ENCODE measurements at places on chromosomes 2 and 18.

DNA sequence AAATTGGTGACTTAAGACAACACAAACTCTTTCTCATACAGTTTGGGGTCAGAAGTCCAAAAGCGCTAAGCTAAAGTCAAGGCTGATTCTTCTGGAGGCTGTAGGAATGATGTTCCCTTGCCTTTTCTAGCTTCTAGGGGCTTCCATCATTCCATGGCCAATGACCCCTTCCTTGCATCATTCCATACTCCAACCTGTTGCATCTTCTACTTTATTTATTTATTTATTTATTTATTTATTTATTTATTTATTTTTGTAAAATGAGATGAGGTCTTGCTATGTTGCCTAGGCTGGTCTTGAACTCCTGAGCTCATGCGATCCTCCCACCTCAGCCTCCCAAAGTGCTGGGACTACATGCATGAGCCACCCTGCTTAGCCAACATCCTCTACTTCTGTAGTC is 44.7 kb upstream of the C1D start:
- no peak for DNase-seq

DNA sequence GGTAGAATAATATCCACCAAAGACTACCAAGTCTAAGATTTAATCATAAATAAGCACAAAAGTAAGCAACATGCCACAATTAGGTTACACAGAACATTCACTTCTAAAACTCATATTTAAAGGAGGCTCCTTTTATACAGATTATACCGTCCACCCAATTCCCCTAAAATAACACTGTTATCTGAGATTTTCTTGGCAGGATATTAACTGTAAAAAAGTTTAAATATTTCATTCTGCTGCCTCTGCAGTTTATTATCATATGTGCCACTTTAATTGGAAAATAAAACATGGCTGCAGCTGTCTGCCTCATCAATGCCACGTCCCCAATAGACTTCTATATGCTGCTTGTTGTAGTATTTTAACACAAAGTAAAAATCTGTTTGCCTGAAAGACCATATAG is 140.9 kb downstream of the DTNB start:
- no peak for DNase-seq

GRCh38 chr18:22841840-22842239 is 91.3 kb upstream of the RBBP8 start:
- DNase-seq: no peak

GRCh38 chr2:67896076-67896475 is 166.7 kb downstream of the C1D start:
- DNase-seq: no peak

DNA sequence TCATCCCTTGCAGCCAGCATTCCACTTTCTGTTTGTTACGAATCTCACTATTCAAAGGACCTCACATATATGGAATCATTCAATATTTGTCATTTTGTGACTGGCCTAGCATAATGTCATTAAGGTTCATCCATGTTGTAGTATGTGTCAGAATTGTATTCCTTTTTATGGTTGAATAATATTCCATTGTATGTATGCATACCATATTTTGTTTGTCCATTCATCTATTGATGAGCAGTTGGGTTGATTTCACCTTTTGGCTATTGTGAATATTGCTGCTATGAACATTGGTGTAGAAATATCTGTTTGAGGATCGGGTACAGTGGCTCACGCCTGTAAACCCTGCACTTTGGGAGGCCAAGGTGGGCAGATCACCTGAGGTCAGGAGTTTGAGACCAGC is 35.0 kb downstream of the PSMD14 start:
- DNase-seq: no peak

DNA sequence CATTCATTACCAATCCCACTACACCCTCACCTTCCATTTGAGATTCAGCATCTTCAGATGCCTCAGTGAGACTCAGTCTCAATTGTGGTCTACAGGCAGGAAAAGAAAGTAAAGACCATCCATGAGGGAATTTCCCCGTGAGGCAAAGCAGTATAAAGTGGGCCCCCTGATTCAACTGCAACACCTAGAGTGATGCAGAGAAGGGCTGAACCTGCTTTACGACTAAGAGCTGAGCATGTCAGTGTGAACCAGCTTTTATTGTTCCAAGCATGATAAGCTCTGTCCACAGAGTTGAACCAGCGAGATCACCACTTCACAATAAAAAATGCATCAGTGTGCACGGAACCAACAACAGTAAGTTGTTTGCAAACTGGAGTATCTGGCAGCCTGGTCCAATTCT is 357.6 kb upstream of the ATP5MC3 start:
- no peak for DNase-seq

DNA sequence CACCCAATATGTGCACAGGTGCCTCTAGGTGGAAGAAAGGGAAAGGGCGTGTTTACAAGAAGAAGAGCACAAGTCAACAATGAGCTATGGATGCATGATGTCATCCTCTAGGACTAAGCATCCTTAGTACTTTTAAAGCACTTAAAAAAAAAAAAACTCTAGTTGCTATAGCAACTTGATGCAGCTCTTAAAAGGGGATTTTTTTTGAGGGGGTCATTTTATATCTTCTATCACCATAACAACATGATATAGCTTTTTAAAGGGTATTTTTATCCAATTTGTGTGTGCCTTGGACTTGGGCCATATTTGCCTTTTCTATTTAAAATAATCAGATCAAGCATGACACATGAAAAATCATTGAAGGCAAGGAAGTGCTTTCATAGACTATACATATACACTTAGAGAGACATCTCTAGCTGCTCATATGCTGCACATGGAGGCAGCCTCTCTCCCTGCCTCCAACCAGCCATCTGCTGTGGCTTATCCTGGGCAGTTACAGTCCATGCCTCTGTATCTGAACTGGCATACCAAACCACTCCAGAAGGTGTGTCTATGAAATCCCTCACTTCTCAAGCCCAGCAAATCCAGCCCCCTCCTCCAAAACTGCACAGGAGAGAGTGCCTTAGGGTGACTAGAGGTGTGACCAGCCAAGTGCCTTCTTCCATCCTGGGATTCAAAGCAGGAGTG is 165.4 kb downstream of the MSH2 start:
- DNase-seq: no peak

- no peak for DNase-seq
Observed at GRCh38 chr2:165645930-165646831, 147.9 kb downstream of the GALNT3 start.

DNA sequence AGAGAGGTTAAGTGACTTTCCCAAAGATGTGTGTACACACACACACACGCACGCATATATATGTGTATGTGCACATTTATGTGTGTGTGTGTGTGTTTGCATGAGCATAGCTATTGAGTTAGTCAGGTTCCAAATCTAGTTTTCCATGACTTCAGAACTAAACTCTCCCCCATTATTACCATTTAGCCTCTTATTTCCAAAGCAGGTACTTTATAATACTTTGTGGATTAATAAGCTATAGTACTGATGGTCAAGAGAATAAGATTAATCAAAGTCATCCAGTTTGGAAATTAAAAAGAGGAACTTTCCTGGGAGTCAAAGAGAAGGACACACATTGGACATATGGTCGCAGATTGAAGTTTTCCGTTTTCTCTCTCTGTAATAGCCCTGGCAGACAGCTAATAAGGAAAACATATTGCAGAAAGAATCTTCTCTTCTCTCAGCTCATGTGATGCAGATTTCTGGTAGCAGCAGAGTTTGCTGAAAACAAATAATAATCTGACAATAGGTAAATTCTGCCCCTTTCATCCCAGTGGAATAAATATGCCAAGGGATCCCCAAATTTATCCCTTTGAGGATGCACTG is 410.9 kb upstream of the TCF4 start:
- DNase-seq: no peak

DNA sequence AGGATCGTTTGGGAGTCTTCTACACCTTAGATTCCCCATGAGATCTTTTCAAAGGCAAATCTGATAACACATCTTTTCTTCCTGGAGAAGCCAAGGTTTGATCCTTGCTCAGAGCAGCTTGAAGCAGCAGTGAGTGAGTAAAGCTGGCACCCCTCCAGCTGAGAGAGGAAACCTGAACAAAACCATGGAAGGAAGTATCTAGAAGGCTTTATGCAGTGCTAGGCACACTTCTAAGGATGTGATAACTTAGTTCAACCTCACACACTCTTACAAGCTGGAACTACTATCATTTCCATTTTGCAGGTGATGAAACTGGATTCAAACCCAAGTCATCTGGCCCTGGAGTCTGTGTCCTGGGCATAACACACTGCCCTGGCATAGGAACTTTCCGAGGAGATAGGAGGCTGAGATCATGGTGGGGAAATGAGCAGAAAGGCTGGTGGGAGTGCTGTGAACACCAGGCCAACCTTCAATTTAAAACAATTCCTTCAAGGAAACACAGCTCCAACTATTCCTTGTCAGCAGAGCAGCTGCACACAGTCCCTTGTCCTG is 71.2 kb downstream of the CTAGE1 start:
- DNase-seq: no peak

DNA sequence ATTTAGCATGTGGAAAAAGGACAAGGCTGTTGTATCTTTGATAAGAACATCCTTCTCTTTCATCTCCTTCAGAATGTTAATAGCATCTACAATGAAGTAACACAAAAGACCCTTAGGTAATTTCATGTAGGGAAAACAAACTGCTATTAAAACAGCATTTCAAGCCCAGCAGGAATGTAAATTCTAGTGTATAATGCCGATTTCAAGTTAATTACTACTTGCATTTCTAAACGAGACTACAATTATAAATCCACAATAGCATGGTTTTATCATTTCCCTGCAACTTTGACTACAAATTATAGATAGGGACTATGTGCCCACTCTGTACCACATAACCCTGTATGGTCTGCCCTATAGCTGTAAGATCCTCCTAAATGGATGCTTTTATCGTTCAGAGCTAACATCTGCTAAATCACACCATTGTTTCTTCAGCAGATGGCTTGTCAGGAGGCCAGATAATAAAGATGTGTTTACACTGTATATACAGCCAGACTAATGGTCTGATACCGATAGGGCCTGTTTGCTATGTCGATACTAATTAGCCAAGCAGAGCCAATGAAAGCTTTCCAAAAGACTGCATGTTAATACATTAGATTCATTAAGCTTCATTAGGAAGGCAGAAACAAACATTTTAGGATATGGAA is 51.9 kb downstream of the LRPPRC start:
- DNase-seq: no peak

DNA sequence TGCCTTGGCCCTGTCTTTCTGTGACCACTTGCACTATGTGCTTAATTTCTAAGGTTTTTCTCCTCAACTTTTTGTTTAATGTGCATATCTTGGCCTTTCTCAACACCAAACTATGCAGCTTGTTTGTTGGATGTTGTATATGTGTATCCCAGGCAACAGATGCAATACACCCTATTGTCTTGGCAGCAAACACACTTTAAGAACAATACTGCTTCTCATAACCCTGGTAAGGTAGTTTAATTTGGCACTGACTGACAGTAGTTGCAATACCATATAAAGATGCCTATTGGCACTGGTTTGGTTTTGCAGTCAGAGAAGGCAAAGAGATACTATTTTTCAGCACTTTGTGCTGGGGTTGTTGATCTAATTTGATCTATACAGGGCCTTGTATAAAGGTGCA is 360.7 kb upstream of the CWC22 start:
- DNase-seq: no peak

DNA sequence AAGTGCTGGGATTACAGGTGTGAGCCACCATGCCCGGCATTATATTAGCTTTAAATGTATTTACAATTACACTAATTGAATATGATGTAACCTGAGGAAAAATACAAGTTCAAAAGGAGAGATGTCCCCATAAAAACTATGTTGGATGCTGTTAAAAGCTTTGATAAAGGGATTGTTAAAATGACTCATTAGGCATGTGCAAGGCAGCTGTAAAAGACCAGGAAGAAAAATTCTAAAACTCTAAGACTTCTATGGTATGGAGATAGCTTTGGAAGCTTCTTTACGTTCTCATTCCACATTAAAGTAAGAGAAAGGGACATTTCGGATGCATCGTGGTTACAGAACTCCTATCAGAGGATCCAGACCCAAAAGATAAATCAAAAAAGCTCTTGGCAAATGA is 50.3 kb downstream of the CYB5A start:
- DNase-seq: no peak

- no peak for DNase-seq
Observed at GRCh38 chr18:10072671-10073175, 158.9 kb downstream of the VAPA start.

- no peak for DNase-seq
Observed at GRCh38 chr2:61379521-61379920, 91.4 kb downstream of the USP34 start.

DNA sequence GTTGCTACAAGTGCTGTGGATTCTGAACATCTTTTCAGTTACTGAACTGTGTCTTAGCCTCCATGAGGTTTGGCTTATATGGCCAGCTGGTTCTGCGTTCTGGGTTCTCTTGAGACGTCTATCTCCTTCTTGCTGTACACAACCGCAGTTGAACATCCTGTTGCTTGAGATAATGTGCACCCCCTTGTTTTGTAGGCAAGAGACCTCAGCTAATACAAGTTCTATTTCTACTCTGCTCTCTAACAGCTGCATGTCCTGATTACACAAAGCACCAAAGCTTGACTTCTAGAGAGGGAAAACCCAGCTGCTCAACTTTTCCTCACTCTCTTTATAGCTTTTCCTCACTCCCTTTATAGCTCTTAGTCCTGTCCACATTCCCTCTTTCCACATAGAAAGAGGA is 176.0 kb downstream of the LTBP1 start:
- DNase-seq: no peak
